ENCODE measurements at places on chromosomes 13 and 19.
A peak's percentile ranks its signal among the peaks of the same experiment; 100 is the strongest.

GRCh38 chr13:78875792-78876580, 217.0 kb upstream of the OBI1 start:
- ATAC-seq: no peak

- ATAC-seq: no peak
Observed at GRCh38 chr13:21372530-21372929, 86.6 kb downstream of the ZDHHC20 start.

- ATAC-seq: no peak
Observed at GRCh38 chr13:83211301-83211700, 671.0 kb downstream of the SLITRK1 start.

DNA sequence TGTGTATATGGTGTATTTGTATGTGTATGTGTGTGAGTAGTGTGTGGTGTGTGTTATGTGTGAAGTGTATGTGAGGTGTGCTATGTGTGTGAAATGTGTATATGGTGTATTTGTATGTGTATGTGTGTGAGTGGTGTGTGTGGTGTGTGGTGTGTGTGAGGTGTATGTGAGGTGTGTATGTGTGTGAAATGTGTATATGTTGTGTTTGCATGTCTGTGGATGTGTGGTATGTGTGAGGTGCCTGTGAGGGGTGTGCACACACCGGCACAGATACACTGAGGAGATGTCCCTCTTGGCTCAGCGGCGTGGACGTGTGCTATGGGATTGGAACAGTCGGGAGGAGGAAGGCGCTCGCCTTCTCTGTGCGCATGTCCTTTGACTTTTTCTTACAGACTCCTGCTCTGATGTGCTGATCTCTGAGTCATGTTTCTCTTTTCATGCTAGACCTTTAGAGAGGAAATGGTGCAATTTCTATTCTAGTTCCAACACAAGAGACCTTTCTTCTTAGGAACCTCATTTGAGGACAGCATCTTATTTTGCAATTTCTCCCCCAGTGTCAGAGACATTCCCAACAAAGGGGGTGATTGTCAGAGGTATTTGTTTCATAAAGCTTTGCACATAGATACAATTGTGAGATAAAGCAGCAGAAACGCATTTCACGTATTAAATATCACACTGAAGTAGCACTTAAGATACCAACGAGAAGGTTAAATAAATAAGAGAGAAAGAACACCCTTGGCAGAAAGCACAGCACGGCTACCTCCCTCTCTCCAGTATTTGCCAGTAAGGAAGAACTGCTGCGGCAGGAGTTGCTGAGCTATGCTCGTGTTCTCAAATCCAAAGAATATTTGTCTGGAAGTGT, 11.3 kb upstream of the TNFRSF19 start:
- peak; percentile 89 for ATAC-seq

DNA sequence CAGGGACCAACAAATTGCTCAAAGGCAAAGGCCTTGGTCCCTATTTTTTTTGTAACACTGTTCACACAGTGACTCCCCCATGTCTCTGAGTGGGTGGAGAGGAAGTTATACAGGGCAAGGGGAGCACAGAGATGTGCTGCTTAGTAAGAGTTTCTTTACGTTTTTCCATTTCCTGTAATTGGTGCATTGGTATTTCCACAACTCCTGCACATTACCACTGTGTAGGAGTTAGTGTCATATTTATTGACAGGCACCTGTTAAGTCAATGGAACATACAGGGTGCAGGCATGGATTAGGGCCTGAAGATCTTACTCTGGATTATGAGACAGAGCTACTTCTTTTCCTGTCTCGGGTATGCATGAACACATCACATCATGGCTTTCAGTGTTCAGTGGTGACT, 45.2 kb downstream of the SOX21 start:
- no peak for ATAC-seq

GRCh38 chr13:114311908-114312307, 2.4 kb upstream of the CHAMP1 start:
- no peak for ATAC-seq

DNA sequence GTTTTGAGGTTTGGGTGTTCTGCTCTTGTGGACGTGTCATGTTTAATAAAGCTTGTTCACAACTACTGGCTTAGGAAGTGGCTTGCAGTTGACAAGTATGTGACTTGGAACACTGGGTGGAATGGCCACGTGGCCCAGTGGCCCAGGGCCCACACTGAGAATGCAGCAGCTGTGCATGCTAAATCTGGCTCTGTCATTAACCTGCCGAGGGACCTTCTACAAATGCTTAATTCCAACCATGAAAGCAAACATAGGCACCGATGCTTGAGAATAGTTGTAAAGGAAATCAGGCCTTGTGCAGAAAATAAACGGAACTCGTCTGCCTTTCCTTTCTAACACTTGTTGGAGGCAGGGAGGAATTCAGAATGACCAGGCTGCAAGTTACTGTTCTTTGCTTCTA, 11.6 kb upstream of the CLDN10 start:
- no peak for ATAC-seq

DNA sequence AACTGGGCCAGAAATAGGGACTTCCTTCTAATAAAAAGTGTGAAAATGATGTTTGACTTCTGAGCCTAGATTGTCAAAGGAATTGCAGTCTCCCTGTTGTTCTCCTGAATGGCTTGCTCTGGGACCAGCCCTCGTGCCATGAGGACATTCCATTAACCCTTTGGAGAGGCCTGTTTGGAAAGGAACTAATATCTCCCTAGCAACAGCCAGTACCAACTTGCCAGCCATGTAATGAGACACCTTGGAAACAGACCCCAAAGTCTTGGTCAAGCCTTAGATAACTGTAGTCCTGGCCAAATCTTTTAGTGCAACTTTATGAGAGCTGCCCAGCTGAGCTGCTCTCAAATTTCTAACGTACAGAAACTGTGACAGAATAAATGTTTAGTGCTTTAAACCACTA, 8.2 kb upstream of the SIAH3 start:
- ATAC-seq: no peak

- ATAC-seq: no peak
Observed at GRCh38 chr19:34471906-34472700, 9.5 kb upstream of the WTIP start.

DNA sequence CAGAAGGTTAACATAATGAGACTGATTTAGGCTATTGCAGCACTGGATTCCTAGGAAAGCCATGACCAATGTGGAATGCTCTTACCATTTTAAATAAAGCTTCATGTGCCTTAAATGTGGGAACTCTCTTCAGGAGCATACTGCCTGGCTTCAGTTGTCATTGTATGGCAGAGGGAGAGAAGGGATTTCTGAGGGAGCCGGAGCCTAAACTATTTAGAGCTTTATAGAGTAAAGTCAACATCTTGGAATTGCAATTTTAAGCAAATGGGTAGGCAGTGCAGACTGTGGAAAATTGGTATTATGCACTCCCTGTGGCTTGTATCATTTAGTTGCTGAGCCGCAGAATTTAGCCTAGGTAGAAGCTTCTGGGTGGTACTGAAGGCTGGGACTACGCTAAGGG, 2041.4 kb downstream of the PCDH9 start:
- ATAC-seq: no peak

DNA sequence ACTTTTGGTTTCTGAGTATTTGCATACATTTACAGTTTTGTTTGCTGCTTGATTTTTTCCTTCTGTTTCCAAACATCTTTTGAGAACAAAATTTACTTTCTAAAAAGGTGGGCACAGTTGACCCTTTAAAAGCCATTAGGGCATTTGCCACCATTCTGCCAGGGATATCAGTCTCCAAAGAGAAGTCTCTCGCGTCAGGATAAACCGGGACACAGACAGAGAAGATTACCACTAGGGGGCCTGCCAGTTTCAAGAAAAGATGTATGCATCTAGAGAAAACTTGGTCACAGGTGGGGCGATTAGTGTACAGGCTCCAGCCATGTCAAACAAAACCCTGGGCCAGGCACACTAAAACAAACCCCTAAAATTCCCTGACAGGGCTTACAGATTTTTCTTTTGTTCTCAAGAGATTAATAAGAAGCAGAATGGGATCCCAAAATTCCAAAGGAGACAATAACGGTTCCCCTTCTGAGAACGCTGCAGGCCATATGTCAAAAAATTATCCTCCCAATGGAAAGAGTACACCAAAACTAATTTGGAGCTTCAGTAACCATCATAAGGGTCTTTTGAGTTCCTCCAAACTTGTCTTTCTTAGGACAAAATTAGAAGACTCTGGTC, 10.7 kb upstream of the PABPC3 start:
- ATAC-seq: no peak

DNA sequence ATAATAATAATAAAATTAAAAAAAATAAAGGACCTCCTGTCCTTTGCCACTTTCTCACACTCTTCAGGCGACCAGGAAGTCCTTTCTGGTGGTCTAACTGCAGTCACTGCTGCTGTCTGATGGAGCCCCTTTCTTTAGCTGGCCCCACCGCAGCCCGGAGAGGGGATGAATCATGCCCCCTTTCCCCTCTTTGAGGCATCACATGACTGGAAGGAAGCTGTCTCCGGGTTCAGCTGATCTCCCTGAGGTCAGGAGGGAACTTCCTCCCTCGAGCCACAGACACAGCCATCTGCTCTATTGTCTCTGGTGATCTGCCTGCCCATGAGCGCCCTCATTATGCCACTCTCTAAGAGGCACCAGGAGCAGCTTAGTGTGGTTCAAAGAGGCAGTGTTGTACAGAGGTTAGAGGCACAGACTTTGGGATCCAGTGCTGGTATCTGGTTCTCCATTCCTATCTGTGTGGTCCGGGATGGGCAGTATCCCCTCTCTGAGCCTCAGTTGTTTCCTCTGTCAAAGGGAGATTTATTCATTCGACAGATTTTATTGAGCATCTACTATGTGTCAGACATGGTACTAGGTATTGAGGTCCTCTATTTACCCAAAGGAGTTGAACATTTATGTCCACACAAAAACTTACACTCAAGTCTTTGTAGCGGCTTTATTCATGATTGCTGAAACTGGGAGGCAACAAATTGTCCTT, 30.0 kb downstream of the VAV1 start:
- ATAC-seq: peak; percentile 55

GRCh38 chr13:99208185-99208584, 7.5 kb downstream of the UBAC2 start:
- ATAC-seq: no peak

GRCh38 chr13:41700790-41701310, 243.5 kb downstream of the RGCC start:
- no peak for ATAC-seq

GRCh38 chr19:39382991-39383828, 7.7 kb downstream of the PAF1 start:
- no peak for ATAC-seq

GRCh38 chr19:39372941-39373340, 18.0 kb downstream of the PAF1 start:
- ATAC-seq: peak; percentile 39

DNA sequence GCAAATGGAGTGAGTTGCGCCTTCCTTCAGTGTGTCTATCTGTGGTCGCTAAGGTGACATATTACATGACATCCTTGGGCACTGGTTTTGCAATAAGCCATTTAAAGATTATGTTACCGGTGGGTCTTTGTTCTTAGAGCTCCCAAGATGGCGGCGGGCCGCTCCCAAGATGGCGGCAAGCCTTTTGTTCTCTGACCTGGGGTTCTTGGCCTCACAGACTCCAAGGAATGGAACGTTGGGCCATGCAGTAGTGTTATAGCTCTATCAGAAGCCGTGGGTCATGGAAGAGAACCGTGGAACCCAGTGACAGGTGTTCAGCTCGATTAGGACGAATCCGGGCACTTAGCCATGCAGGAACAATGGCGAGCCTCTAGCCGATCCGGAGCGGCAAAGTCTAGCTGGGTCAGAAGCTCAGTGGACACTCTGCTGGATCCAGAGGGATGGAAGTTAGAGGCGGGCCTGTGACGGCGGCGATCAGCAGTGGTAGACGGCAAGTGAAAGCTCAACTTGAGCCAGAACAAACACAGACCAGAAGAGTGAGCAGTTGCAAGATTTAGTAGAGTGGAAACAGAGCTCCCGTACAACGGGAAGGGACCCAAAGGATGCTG, 188.6 kb downstream of the TEX29 start:
- no peak for ATAC-seq

DNA sequence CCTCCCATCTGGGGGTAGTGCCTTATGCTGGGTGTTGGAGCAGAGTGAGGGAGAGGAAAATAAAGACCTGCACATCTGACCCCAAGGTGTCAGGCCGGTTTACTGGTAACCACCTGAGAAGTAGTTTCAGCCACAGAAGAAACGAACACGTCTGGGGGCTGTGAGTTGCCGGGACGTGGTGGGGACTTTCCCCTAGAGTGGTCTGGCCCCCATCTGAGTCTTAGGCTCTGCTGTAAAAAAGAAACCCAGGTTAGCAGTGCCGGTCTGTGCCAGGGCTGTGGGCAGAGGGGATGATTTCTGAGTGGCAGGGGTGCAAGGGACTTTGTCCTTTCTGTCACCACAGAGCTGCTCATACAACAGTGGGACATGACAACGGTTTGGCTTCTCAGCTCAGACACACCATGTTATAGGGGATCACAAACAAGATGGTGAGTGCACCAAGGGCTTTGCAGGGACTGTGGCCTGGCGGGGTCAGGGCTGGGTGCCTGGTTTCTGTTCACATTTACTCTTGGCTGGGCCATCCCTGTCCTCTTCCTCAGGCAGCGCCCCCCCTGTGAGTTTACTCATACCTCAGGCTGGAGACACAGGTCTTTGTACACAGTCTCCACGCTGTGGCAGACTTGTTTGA, 9.0 kb downstream of the GCDH start:
- no peak for ATAC-seq

DNA sequence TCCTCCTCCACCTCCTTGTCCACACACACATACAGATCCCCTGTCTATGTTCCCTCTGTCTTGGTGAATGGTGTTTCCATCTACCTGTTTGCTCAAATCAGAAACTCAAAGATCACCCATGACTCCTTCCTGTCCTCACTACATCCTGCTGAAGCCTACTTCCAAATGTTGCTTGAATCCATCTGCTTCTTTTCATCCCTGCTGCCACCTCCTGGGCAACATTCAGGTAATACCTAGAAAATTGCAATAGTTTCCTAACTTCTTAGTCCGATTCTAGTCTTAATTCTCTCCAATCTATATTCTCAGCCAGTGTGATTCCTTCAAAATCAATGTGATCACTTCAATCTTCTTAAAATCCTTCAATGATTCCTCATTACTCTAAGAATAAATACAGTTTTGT, 155.5 kb upstream of the STARD13 start:
- ATAC-seq: no peak

GRCh38 chr19:12784871-12785430, 6.3 kb upstream of the JUNB start:
- no peak for ATAC-seq

- ATAC-seq: peak; percentile 76
Observed at GRCh38 chr19:38304866-38305429, 897 bp downstream of the C19orf33 start.

DNA sequence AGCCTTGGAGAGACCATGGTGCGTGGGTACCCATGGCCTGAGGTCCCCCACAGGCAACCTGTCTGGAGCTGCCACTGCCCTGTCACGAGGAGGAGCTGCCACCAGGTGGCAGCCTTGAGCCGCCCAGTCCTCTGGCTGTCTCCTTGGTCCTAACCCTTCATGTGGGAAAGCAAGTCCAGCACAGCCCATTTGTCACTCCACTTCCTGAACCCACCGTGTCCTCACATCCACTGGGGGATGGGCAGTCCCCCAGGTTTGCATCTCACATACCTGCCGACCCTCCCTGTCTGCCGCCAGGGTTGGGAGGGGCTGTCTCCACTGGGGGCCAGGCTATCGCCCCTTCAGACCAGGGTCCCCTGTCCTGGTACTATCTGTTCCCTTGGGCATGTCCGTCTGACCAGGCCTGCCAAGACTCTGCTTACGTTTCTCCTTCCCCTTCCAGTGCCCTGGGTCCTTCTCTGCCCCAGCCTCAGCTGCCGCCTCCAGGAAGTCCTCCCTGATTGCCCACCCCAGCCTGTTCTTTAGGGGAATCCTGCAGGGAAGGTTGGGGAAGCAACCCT, 4.5 kb downstream of the FAM174C start:
- peak; percentile 17 for ATAC-seq

All from gastroesophageal sphincter (tissue), 4 donors.